ENCODE measurements at places on chromosomes 6 and 20.

DNA sequence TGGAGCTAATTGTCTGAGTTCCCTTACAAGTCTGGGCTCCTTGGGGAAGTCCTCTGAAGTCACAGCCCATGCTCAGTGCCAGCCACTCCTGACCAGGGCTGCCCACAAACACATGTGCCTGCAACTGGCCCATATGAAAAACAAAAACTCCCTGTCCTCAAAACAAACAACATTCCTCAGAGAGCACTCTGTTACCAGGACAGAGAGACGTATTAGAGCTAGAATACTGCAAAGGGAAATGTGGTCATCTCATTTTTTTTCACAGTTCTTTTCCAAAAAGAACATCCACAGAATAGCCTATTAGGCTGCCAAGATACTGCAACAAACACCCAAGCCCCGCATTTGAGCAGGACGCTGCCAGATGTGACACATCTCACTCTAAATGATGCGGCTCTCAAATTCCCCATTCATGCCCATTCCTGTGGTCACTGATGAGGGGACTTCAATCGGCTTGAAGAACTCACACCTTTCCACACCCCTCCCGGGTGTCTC, 71.1 kb downstream of the SLC22A23 start:
- H3K36me3 ChIP-seq: no peaks in the 10 kb centered on the region
- no peak for DNase-seq
- H3K27me3 ChIP-seq: no peaks in the 10 kb centered on the region
- no peak overlapping the region for H3K4me3 ChIP-seq
- no peaks in the 10 kb centered on the region for H3K4me1 ChIP-seq

- H3K27me3 ChIP-seq: peaks cover 62% of the 10 kb centered on the region
- H3K27ac ChIP-seq: no peak overlapping the region
- DNase-seq: no peak
- H3K4me1 ChIP-seq: no peaks in the 10 kb centered on the region
- no peaks in the 10 kb centered on the region for H3K36me3 ChIP-seq
These were observed 14.1 kb upstream of the HCK start for GRCh38 chr20:32037929-32038328.

- no peak for DNase-seq
- no peaks in the 10 kb centered on the region for H3K36me3 ChIP-seq
These were observed 320.7 kb downstream of the CDH4 start for GRCh38 chr20:61572789-61573188.

DNA sequence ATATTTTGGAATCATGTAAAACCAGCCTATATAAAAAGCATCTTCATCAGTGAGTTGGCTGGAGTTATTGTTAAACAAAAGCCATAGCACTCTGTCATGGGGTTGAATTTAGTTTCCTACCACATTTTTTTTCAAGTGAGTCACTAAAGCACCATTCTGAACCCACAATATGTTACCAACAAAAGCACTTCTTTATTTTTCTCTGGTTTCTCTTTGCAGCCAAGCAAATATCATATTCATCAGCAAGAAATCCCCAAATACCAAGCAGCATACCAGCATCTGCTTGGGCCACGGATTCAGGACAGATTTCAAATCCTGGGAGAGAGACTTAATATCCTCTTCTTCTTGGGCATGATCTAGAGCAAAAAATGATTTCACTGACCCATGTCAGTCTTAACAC, 441.4 kb downstream of the BCKDHB start:
- no peaks in the 10 kb centered on the region for H3K36me3 ChIP-seq
- no peaks in the 10 kb centered on the region for H3K27me3 ChIP-seq
- no peak overlapping the region for H3K27ac ChIP-seq
- H3K4me3 ChIP-seq: no peak overlapping the region
- H3K4me1 ChIP-seq: no peaks in the 10 kb centered on the region
- DNase-seq: no peak

DNA sequence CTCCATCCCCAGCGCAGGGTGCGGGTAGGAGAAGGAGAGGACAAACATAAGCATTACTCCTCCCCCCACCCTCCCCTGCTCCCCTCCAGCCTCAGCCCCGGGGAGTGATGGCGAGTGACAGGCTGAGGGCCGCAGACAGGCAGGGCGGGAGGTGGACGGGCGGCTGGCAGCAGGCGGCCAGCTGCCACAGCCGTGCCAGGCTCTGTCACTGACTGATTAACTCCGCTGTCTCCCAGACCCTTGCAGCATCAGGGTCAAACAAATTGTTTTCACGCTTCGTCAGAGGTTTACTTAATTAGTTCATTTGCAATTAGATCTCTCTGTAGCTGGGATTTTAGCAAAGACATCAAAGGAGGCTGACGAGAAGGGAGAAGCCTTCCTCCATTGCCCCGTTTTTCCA, 41.9 kb downstream of the FOXP4 start:
- no peak overlapping the region for H3K4me3 ChIP-seq
- H3K27me3 ChIP-seq: no peaks in the 10 kb centered on the region
- DNase-seq: no peak
- no peaks in the 10 kb centered on the region for H3K36me3 ChIP-seq
- H3K27ac ChIP-seq: no peak overlapping the region

GRCh38 chr20:50625986-50626677, 65.2 kb downstream of the RIPOR3 start:
- DNase-seq: no peak
- no peak overlapping the region for H3K4me3 ChIP-seq
- peaks cover 5% of the 10 kb centered on the region for H3K4me1 ChIP-seq
- no peak overlapping the region for H3K27ac ChIP-seq

Measured in MM.1S (cell line).